H9 (cell line): ENCODE measurements at places on chromosomes 5 and 9. TPM values are rescaled to one million over a fixed set of nuclear protein-coding genes. Genes with fewer than 3 reads are reported as not detected.
A peak's percentile ranks its signal among the peaks of the same experiment; 100 is the strongest.

Gene ANKH
- 9.6 and 10.2 TPM in 2 replicates for total RNA-seq

Gene MEF2C
- total RNA-seq, result 0.11 and 0.20 TPM in 2 replicates

Gene EQTN
- total RNA-seq, result not detected in 2 replicates

Gene NUTM2F
- total RNA-seq, result 0.15 TPM in 1 of 2 replicates, not detected in the other

Gene ADRB2
- total RNA-seq, result 0.26 TPM in 2 replicates

Gene GCNT1
- total RNA-seq, result 33.7 and 35.6 TPM in 2 replicates

Gene PHF24
- 0.24 and 0.68 TPM in 2 replicates for total RNA-seq

Gene ZBTB43
- 15.7 and 21.9 TPM in 2 replicates for total RNA-seq

Gene TMEM252
- not detected in 2 replicates for total RNA-seq

Gene PRLR
- 2.5 TPM in 2 replicates for total RNA-seq

DNA sequence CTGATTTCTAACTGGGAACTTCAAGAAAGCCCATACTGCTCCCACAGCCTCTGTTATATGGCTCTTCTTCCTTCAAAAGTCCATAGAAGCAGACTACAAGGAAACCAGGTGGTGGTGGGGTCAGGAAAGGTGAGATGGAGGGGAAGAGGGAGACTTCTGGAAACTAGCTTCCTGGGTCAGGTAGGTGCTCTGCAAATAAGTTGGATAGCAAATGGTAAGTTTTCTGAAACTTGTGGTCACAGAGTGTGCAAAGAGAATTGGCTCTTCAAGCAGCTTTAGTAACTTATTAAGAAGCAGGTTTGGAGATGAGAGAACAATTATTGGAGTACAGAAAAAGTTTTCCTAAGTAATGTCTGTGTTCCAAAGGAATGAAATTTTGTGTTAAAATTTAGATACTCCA is 316.9 kb downstream of the ADGRV1 start:
- H3K4me3 ChIP-seq, result no peak overlapping the region
- H3K36me3 ChIP-seq, result peaks cover 18% of the 10 kb centered on the region
- peaks cover 3% of the 10 kb centered on the region; the same call in 1 of the 2 replicates for H3K4me1 ChIP-seq
- no peak for DNase-seq
- H3K27me3 ChIP-seq, result no peaks in the 10 kb centered on the region

- no peaks in the 10 kb centered on the region; the same call in 1 of the 2 replicates for H3K27me3 ChIP-seq
- no peaks in the 10 kb centered on the region for H3K4me1 ChIP-seq
- no peak overlapping the region for H3K4me3 ChIP-seq
These were observed 129.2 kb downstream of the GOLPH3 start for GRCh38 chr5:32044939-32045338.

DNA sequence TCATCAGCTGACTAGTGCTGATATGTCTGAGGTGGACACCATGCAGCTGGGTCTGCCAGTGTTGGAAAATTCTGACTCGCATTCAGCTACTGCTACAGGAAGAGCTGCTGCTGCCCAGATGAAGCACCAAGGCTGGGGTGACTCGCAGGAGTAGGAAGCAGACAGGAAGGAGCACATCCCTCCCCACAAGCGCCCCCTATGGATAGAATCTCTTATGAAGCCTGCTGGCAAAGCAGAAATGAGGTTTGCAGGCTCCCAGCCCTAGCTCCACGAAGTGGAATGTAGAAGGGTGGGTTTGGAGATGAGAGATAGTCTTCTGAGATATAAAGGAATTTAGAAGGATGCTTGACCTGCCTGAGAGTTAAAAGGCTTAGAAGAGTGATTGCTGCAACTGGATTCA is 443.0 kb downstream of the ACTL7B start:
- DNase-seq, result peak; percentile 86
- H3K36me3 ChIP-seq, result no peaks in the 10 kb centered on the region
- no peaks in the 10 kb centered on the region for H3K27me3 ChIP-seq
- H3K27ac ChIP-seq, result no peak overlapping the region
- no peaks in the 10 kb centered on the region for H3K4me1 ChIP-seq

DNA sequence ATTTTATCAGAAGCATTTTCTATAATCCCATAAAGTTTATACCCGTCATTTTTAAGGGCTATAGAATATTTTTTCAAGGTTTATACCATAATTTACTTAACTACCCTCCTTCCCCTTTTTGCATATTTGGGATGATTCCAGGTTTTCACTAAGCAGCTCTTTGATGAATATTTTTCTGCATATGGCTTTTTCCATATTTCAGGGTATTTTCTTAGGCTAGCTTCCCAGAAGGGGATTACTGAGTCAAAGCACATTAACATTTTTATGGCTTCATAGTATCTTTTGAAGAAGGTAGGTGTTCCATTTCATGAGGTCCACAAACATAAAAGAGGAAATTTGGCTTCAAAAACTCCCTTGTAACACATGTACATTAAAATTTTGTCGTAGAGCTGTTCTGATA is 14.6 kb upstream of the COL15A1 start:
- H3K4me3 ChIP-seq, result no peak overlapping the region
- H3K27me3 ChIP-seq, result no peaks in the 10 kb centered on the region
- H3K4me1 ChIP-seq, result peaks cover 3% of the 10 kb centered on the region; the same call in 1 of the 2 replicates

GRCh38 chr5:62572918-62573514 is 5.6 kb upstream of the LRRC70 start:
- DNase-seq, result no peak
- no peaks in the 10 kb centered on the region for H3K27me3 ChIP-seq
- H3K27ac ChIP-seq, result no peak overlapping the region
- peaks cover 9% of the 10 kb centered on the region for H3K36me3 ChIP-seq

DNA sequence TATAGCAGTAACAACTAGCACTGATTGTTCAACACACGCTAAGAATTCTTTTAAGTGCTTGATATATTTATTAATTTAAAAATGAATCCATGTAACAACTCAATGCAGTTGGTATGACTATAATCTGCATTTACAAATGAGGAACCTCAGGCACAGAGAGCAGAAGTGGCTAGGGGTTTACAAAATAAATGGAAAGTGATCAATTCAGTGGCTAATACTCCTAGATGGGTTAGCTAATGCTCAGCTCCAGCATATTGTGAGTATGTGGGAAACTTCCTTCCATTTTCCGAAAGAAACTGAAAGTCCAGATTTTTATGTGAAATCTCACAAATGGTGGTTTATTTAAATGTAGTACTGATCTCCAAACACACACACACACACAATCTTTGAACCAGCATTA is 128.0 kb downstream of the RFX3 start:
- no peak overlapping the region for H3K4me3 ChIP-seq
- H3K36me3 ChIP-seq, result no peaks in the 10 kb centered on the region
- H3K27me3 ChIP-seq, result no peaks in the 10 kb centered on the region
- no peak for DNase-seq
- peaks cover 7% of the 10 kb centered on the region; the same call in 1 of the 2 replicates for H3K4me1 ChIP-seq
- H3K27ac ChIP-seq, result no peak overlapping the region

DNA sequence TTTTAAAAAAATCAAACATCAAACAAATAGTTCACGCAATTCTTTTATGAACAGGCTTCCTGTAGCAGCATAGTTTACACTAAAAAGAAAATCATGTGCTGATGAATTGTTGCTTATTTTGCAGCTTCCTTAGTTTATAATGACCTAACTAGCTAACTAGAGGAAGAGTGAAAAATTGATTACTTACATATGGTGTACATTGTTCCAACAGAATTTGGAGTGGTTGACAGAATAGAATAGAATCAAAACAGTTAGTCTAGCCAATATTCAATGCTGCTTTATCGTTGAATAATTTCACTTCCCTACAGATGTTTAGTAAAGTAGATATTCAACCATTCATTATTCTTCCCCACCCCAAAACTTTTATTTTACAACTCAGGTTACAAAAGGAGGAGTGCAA is 4.2 kb downstream of the NMUR2 start:
- DNase-seq, result no peak
- H3K27me3 ChIP-seq, result no peaks in the 10 kb centered on the region; the same call in 1 of the 2 replicates
- H3K27ac ChIP-seq, result no peak overlapping the region
- no peak overlapping the region for H3K4me3 ChIP-seq
- no peaks in the 10 kb centered on the region for H3K4me1 ChIP-seq
- H3K36me3 ChIP-seq, result no peaks in the 10 kb centered on the region

DNA sequence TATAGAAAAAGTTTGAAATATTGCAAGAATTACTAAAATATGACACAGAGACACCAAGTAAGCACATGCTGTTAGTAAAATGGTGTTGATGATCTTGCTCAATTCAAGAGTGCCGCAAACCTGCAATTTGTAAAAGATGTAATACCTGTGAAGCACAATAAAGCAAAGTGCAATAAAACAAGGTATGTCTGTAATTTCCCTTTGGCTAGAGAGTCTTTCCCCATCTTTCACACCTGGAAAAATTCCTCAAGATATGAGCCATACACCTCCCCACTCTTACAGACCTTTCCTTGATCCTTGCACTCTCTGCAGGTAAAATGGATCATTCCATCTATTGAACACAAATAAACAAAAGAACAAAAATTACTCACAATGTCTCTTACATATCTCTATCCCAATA is 597.8 kb downstream of the EFNA5 start:
- H3K4me1 ChIP-seq, result no peaks in the 10 kb centered on the region
- H3K36me3 ChIP-seq, result peaks cover 5% of the 10 kb centered on the region
- H3K27me3 ChIP-seq, result no peaks in the 10 kb centered on the region

DNA sequence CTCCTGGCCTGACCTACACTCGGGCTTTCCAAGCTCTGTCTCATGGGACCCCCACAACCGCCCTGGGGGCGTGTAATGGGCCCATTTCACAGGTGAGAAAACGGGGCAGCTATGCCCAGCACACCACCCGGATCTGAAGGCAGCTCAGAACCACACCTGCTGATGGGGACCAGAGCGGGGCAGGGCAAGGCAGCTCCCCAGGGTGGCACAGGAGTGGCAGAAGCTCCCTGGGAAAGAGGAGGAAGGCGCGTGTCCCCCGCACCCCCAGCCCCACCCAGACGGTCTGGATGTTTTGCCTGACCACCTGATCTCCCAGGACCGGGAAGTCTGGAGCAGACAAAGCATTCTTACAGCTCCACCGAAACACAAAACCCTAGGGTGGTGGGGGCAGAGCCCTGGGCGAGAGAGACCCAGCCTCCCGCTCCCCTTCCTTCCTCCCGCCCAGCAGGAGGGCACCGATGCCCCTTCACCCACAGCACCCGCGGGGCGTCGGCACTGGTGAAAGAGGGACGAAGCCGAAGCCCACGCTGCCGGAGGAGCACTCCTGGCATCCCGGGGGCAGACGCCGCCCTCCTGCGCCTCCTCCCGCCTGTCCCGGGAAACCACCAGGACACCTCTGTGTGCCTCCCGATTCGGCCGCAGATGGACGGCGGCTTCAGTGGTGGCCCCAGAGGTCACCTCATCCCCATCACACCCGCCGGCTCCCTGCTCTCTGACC is 14.5 kb downstream of the NOTCH1 start:
- no peak for DNase-seq
- peaks cover 5% of the 10 kb centered on the region; the same call in 2 of the 3 replicates for H3K36me3 ChIP-seq
- 0 out of 3 replicates have a peak overlapping the region, but pooled peaks have one; percentile 23 for H3K4me3 ChIP-seq
- H3K4me1 ChIP-seq, result no peaks in the 10 kb centered on the region

DNA sequence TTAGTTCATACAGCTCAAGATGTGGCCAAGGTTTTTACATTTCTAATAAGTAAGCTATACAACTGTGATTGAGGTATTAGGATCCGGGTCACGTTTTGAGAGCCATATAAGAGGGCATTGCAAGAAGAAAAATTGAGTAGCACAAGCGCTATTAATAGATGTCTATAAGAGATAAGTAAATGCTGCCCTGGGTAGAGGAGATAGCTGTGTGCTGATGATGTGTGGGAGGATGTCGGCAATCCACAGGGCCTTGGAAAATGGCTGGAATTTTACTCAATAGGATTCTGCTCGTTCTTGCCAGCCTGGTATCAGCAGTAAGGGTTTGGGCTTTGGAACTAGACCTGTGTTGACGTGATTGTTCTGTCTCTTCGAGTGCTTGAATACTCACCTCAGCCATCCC is 41.6 kb downstream of the CSF1R start:
- H3K27ac ChIP-seq, result no peak overlapping the region
- no peak overlapping the region for H3K4me3 ChIP-seq
- peaks cover 75% of the 10 kb centered on the region for H3K36me3 ChIP-seq

GRCh38 chr9:72665421-72665820 is 144.0 kb downstream of the TMC1 start:
- H3K36me3 ChIP-seq, result peaks cover 12% of the 10 kb centered on the region
- H3K4me1 ChIP-seq, result no peaks in the 10 kb centered on the region
- no peak for DNase-seq
- H3K27me3 ChIP-seq, result no peaks in the 10 kb centered on the region
- no peak overlapping the region for H3K4me3 ChIP-seq
- no peak overlapping the region for H3K27ac ChIP-seq

GRCh38 chr9:115494393-115494792 is 376.4 kb upstream of the TNC start:
- H3K4me1 ChIP-seq, result no peaks in the 10 kb centered on the region; the same call in 1 of the 2 replicates
- no peak for DNase-seq
- peaks cover 7% of the 10 kb centered on the region for H3K36me3 ChIP-seq
- H3K27me3 ChIP-seq, result no peaks in the 10 kb centered on the region

DNA sequence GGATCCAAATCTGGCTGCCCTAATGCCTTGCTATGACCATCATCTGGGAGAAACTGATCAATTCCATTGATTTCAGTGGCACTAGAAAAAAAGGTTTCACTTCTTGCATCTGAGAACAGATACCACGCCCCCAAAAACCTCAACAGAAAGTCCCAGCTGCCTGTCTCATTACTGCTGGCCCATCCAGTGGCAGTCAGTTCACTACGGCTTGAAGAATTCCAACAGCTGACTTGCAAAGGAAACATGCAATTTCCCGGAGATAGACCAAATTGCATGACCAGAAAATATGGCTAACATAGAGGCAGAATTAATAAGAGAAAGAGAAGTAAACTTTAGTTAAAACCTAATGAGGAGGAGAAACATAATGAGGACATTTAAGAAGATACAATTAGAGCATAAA is 48.6 kb downstream of the UGCG start:
- no peak overlapping the region for H3K4me3 ChIP-seq
- no peaks in the 10 kb centered on the region for H3K27me3 ChIP-seq
- no peak overlapping the region for H3K27ac ChIP-seq
- no peaks in the 10 kb centered on the region for H3K36me3 ChIP-seq
- H3K4me1 ChIP-seq, result no peaks in the 10 kb centered on the region

DNA sequence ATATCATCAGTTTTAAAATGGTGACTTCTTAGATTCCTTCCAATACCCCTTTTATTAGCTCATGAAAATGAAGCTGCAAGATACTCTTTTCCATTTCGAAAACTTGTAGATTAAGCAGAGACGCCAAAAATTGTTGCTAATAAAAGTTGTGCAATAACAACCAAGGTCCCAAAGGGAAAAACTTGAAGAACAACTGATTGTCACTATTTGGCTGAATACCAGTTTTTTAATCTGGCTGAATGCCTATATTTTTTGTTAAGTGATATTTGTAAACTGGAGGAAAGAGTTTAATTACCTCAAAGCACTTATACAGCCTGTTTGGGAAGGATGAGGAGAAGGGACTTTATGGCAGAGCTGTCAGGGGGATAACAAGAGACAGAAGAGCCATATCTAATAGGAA is 14.6 kb downstream of the C5orf58 start:
- no peaks in the 10 kb centered on the region for H3K27me3 ChIP-seq
- no peak for DNase-seq
- no peak overlapping the region for H3K27ac ChIP-seq
- no peaks in the 10 kb centered on the region for H3K36me3 ChIP-seq
- no peak overlapping the region for H3K4me3 ChIP-seq
- peaks cover 3% of the 10 kb centered on the region; the same call in 1 of the 2 replicates for H3K4me1 ChIP-seq

- DNase-seq, result no peak
- no peak overlapping the region for H3K27ac ChIP-seq
- no peaks in the 10 kb centered on the region for H3K27me3 ChIP-seq
- H3K4me3 ChIP-seq, result peak overlapping the region; percentile 95
- no peaks in the 10 kb centered on the region for H3K4me1 ChIP-seq
These were observed 511 bp downstream of the ARL15 start for GRCh38 chr5:54309691-54310432.
